ENCODE measurements at places on chromosomes 5 and 9. TPM values are rescaled to one million over a fixed set of nuclear protein-coding genes. Genes with fewer than 3 reads are reported as not detected.

Gene PCDHGA4
- 1.4 TPM for total RNA-seq

Gene AGXT2
- not detected for total RNA-seq

Gene RLN2
- total RNA-seq, result 0.74 TPM

- no peak for DNase-seq
These were observed 6.7 kb downstream of the OR1K1 start for GRCh38 chr9:122806661-122807060.

- no peak for DNase-seq
These were observed 128.7 kb upstream of the BOD1 start for GRCh38 chr5:173745123-173745522.

GRCh38 chr5:168364151-168364661 lies 72.8 kb downstream of the WWC1 start:
- no peak for DNase-seq

DNA sequence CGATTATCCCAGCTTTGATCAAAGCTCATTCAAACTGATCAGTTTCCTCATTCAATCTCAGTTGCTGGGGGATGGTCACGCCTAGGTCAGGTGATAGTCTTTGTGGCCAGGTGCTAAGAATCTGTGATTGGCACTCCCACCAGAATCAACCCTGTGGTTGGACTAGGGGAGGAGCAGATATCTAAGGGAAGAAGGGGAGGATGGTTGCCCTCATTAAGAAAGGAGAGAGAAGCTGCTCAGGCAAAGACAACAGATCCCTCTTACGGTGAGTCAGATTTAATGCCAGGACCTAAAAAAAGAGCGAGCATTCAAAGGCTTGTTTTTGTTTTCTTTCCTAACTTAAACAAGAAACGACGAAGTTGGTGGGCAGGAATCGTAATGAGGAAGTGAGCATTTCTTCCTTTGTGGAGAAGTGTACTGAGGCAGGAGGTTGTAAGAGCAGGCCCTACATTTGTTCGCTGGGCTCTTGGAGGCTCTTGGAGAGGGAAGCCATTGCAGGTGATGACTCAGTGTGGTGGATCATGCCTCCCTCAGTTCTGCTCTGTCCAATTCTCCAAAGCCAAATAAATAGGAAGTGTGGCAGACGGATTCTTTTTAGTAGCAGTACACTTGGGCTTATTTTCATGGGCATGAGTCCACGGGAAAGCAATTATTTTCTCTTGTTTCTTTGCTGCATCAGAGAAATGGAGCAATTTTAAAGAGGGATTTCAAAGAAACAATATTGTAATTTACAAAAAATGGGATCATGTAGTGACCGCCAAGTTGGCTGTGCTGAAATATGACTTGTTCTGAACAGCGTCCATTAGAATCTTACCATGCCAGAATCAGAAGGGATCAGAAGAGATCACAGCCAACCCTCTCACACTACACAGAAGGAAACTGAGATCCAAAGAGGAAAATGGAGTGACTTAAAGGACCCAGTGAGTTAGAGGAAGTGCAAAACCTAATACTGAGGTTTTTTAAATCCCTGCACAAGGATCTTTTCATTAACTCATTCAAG lies 18.7 kb upstream of the TGFBR1 start:
- DNase-seq, result no peak

Measured in colonic mucosa (tissue), 4 donors.